Brain (organoid and tissue), 16 donors: ENCODE measurements at places on chromosomes 13 and 19. TPM values are rescaled to one million over a fixed set of nuclear protein-coding genes. Genes with fewer than 3 reads are reported as not detected.

The ZSCAN5B gene
- polyA plus RNA-seq = not detected

The ALKBH6 gene
- polyA plus RNA-seq = 17.7 TPM

The ZNF208 gene
- polyA plus RNA-seq = 1.2 TPM

The MRPL4 gene
- polyA plus RNA-seq = 57.8 TPM

The KANK3 gene
- 3.2 TPM for polyA plus RNA-seq

The SSC5D gene
- polyA plus RNA-seq = 2.6 TPM

The SIGLEC6 gene
- not detected for polyA plus RNA-seq

The SHD gene
- 207 TPM for polyA plus RNA-seq

The COX7A1 gene
- polyA plus RNA-seq = 26.6 TPM

The C19orf81 gene
- polyA plus RNA-seq = not detected

The DPRX gene
- not detected for polyA plus RNA-seq

The AKAP11 gene
- polyA plus RNA-seq = 6.9 TPM

The LPAR2 gene
- polyA plus RNA-seq = 17.6 TPM

The SHISA7 gene
- polyA plus RNA-seq = 6.0 TPM

The FPR2 gene
- 0.29 TPM for polyA plus RNA-seq

The GDF15 gene
- 5.2 TPM for polyA plus RNA-seq

The TBXA2R gene
- 2.2 TPM for polyA plus RNA-seq

The C1QTNF9 gene
- not detected for polyA plus RNA-seq

The TFDP1 gene
- polyA plus RNA-seq = 216 TPM

The ZNF534 gene
- polyA plus RNA-seq = 0.27 TPM

The ZNF560 gene
- polyA plus RNA-seq = not detected

The MRPL34 gene
- 125 TPM for polyA plus RNA-seq

The ZNF574 gene
- polyA plus RNA-seq = 17.8 TPM

The MAST1 gene
- 33.7 TPM for polyA plus RNA-seq

The CLEC17A gene
- polyA plus RNA-seq = not detected

The ERICH4 gene
- not detected for polyA plus RNA-seq

The CD320 gene
- polyA plus RNA-seq = 131 TPM

The APOC4 gene
- not detected for polyA plus RNA-seq

The NKPD1 gene
- polyA plus RNA-seq = 0.42 TPM

The SYCN gene
- polyA plus RNA-seq = not detected

The S1PR2 gene
- polyA plus RNA-seq = 5.0 TPM

The EDDM13 gene
- polyA plus RNA-seq = not detected

The RDH8 gene
- polyA plus RNA-seq = not detected

The LILRB2 gene
- 0.78 TPM for polyA plus RNA-seq

The PSPN gene
- polyA plus RNA-seq = 5.9 TPM
